HFF-Myc (cell line): ENCODE measurements at places on chromosomes 11 and 22.

DNA sequence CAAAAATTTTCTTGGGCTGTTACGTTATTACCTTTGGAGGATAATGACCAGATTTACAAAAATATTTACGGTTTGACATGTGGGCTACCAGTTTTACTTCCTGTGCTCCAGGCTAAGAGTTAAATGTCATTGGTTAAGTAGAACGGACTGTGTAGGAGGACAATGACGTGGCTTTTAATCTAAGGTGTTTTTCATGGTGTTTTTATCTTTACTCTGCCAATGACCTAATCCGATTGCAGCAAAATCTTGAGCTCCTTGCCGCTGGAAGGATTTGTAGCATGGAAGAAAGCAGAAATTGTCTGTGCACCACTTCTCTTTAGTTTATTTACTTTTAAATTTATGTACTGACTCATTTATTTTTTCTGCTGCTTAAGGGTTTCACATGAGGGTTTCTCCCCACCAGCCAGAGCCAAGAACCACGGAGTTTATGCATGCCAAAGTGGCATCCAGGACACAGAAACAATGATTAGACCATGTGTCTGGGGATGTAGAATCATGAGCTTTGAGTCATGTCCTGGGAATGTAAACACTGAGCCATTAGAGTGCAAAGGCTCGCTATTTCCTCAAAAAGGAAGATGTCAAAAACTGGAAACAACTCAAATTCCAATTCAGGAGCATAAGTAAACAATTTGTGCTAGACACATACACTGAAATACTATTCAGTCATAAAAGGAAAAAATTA lies 1.9 kb upstream of the CARD16 start:
- peak; percentile 99 for DNase-seq

- DNase-seq, result no peak
Observed at GRCh38 chr22:23272371-23272770, 92.1 kb downstream of the BCR start.

DNA sequence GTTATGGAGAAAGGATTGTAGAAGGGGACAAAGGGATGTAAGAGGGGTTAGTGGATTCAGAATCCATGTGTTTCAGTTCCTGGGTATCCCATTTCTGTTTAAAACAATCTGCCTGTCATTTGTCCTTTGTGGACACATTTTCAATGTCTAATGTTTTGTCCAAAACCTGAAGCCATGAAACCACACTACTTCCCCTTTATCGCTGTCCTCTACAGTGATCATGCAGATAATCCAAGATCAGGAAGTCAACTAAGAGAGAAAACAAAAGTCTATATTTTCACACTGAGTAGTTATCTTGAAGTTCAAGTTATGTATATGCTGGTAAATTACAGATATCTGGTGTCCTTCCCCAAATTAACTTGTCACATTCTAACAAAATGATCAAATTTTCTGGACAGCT lies 457.0 kb downstream of the NTM start:
- no peak for DNase-seq

GRCh38 chr11:95764267-95764898 lies 25.2 kb downstream of the FAM76B start:
- no peak for DNase-seq

DNA sequence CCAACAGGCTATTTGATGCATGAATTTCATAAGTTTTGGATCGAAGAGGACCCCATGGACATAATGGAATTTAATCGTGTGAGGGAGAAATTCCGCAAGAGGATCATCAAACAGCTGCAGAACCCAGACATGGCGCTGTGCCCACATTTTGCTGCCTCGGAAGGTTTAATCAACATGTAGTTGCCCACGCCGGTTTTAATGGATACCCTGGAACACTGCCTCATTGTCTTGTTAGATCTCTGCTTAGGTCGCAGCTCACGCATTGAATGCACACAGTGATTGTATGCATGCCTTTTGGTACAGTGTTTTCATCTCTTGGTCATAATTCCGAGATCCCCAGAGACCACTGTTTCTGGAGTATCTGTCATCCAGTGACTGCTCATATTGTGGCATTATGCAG lies 46.8 kb downstream of the SLN start:
- DNase-seq, result no peak
